CD8-positive, alpha-beta memory T cell (primary cell): ENCODE measurements at places on chromosomes 2 and 18.

- H3K4me3 ChIP-seq = no peak overlapping the region
- H3K27me3 ChIP-seq = no peaks in the 10 kb centered on the region
- DNase-seq = no peak
Measured at GRCh38 chr2:216658757-216659156, 25.5 kb downstream of the IGFBP2 start.

- H3K36me3 ChIP-seq = no peaks in the 10 kb centered on the region
- no peak overlapping the region for H3K27ac ChIP-seq
- no peak overlapping the region for H3K4me3 ChIP-seq
- no peaks in the 10 kb centered on the region for H3K4me1 ChIP-seq
- no peaks in the 10 kb centered on the region for H3K27me3 ChIP-seq
Measured at GRCh38 chr18:68340606-68341005, 374.3 kb downstream of the TMX3 start.

DNA sequence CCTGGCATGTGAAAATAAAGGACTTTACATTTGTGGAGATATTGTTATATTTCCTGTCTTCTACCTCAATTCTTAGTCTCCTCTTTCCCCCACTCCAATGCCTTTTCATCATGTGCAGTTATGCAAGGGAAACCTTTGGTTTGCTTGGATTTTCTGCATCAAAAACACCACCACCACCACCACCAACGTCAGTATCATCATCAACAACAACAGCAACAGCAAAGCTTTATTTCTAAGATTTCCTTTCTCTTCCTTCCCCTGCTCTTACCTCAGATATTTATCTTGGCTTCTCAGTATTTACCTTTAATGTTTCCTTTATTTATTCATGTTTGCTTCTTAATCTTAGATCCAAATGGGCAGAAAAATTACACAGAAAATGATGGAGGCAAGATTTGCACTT, 26.1 kb downstream of the CXCR4 start:
- no peaks in the 10 kb centered on the region for H3K27me3 ChIP-seq
- no peak overlapping the region for H3K4me3 ChIP-seq
- H3K27ac ChIP-seq = no peak overlapping the region
- H3K4me1 ChIP-seq = no peaks in the 10 kb centered on the region
- H3K36me3 ChIP-seq = no peaks in the 10 kb centered on the region

DNA sequence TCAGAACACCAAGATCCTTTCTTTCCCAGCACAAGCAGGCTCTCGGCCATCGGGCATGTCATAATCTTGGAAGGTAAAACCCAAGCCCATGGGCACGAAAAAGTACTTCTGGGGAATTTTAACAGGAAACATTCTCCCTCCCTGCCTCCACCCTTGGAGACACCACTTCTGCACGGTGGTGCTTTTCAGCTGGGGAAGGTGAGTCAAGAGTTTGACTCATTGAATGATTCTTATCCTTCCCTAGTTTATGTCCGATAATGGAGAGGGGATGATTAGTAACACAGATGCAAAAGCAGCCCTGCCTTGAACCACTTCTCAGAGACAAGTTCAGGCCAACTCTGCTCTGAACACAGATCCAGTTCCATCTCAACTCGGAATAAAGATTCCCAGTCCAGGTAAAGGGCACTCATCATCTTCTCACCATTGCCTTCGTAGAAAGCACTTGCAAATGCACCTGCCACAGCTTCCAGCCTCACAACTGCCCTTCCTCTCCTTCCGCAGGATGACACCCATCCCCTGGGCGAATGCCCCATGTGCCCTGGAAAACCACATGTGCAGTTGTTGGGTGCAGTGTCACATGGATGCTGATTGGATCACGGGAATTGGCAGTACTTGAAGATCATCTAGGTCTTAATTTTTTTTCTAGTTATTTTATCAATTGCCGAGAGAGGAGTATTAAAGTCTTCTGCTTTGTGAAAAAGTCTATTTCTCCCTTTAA, 136.2 kb downstream of the PXDN start:
- no peaks in the 10 kb centered on the region for H3K27me3 ChIP-seq
- no peak for DNase-seq
- H3K4me1 ChIP-seq = no peaks in the 10 kb centered on the region
- no peak overlapping the region for H3K27ac ChIP-seq

DNA sequence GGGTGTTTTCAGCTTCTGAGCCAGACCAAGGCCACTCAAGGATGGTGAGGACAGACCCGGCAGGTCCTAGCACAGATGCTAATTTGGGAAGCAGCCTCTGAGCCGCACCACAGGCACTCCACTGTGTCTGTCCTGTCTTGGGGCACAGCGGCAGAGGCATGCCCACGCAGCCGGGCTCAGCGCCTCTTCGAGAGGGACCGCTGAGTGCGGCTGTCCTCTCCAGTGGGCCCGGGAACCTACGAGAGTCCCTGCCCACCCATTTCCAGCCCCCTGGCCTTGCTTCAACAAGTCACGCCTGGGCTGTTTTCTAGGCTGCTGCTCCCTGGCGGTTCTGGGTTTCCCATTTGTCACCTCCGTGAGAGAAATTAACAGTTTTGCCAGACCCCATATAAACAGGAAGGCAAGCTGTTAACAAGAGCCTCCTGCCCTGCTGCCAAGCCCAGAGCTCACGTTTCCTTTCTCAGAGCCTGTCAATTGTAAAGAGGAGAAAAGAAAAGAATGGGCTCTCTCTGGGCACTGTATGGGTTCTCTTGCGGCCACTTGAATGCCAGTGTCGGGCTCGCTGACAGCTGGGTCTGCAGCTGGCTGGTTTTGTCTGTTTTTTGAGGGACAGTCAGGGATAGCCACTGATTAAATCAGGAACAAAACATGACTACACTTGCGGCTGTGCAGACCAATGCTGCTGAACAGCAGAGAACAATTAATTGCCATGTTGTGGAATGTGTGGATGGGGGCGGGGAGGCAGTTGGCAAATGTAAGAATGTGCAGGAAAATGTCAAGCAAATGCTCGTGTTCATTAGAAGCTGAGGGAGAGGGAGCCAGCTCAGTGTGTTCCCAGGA, 30.6 kb downstream of the TMEM17 start:
- H3K27me3 ChIP-seq = no peaks in the 10 kb centered on the region
- peak; percentile 15 for DNase-seq
- H3K4me3 ChIP-seq = peak overlapping the region; percentile 9

- no peak overlapping the region for H3K4me3 ChIP-seq
- no peaks in the 10 kb centered on the region for H3K27me3 ChIP-seq
- H3K36me3 ChIP-seq = no peaks in the 10 kb centered on the region
- H3K27ac ChIP-seq = no peak overlapping the region
- H3K4me1 ChIP-seq = no peaks in the 10 kb centered on the region
Measured at GRCh38 chr2:124480958-124481357, 455.9 kb downstream of the CNTNAP5 start.

DNA sequence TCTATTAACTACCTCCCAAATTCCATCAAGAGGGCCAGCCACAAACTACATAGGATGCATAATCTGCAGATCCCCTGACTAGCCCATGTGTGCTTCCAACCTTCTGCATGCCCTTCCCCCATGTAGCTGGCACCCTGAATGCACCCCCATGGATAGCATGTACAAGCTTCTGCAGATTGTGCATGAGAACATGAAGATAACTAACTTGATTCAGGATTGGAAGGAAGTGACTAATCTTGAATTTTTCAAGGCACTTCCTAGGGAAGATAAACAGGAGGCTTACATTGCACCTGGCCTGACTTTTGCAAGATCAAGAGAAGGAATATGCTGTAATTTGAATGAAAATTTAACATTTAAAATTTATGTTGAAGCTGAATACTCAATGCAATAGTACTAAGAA, 66.7 kb downstream of the CDC42EP3 start:
- H3K27me3 ChIP-seq = no peaks in the 10 kb centered on the region
- H3K27ac ChIP-seq = no peak overlapping the region
- peaks cover 12% of the 10 kb centered on the region for H3K36me3 ChIP-seq
- no peak overlapping the region for H3K4me3 ChIP-seq

GRCh38 chr2:235754357-235755207, 260.7 kb downstream of the AGAP1 start:
- H3K27me3 ChIP-seq = no peaks in the 10 kb centered on the region
- no peaks in the 10 kb centered on the region for H3K36me3 ChIP-seq
- no peaks in the 10 kb centered on the region for H3K4me1 ChIP-seq
- no peak for DNase-seq
- H3K4me3 ChIP-seq = no peak overlapping the region
- no peak overlapping the region for H3K27ac ChIP-seq

GRCh38 chr2:71253476-71253875, 26.6 kb upstream of the PAIP2B start:
- no peak overlapping the region for H3K27ac ChIP-seq
- no peak overlapping the region for H3K4me3 ChIP-seq
- H3K27me3 ChIP-seq = peaks cover 8% of the 10 kb centered on the region
- H3K4me1 ChIP-seq = no peaks in the 10 kb centered on the region
- DNase-seq = no peak
- no peaks in the 10 kb centered on the region for H3K36me3 ChIP-seq

DNA sequence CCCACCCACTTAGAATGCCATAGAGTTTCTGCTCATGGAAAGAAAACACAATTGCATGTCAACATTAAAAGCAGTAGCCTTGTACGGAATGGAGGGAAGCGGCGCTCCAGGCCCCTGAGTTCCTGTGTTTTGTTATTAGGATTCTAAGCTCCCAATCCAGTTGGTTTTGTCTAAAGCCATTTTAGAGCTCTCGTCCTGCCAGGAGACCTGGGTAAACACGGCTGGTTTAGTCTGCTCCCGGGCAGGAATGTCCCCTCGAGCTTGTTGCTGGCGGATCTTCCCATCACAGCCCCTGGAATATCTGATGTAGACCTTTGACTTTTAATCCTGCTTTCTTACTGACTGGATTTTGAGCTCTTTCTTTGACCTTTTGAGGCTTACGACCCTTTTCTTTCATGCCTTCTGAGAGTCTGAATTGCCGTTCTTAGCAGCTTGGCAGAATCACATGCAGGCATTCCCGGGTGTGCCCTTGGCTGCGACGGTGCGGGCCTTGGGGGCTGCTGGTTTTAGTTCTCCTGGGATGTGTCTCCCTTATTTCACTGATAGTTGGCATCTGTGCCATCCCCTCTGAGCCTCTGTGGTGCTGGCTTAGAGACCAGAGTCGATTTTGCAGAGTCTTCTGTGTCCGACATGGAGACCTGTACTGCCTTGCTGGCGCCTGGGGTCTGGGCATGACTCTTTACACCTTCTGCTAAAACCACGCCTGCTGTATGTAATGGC, 25.4 kb downstream of the GREB1 start:
- no peaks in the 10 kb centered on the region for H3K27me3 ChIP-seq
- DNase-seq = no peak
- H3K4me1 ChIP-seq = no peaks in the 10 kb centered on the region
- H3K36me3 ChIP-seq = no peaks in the 10 kb centered on the region

GRCh38 chr2:98577313-98577712, 31.0 kb downstream of the COA5 start:
- no peak for DNase-seq
- no peaks in the 10 kb centered on the region for H3K4me1 ChIP-seq
- H3K27me3 ChIP-seq = no peaks in the 10 kb centered on the region
- no peak overlapping the region for H3K27ac ChIP-seq
- H3K36me3 ChIP-seq = peaks cover 69% of the 10 kb centered on the region

DNA sequence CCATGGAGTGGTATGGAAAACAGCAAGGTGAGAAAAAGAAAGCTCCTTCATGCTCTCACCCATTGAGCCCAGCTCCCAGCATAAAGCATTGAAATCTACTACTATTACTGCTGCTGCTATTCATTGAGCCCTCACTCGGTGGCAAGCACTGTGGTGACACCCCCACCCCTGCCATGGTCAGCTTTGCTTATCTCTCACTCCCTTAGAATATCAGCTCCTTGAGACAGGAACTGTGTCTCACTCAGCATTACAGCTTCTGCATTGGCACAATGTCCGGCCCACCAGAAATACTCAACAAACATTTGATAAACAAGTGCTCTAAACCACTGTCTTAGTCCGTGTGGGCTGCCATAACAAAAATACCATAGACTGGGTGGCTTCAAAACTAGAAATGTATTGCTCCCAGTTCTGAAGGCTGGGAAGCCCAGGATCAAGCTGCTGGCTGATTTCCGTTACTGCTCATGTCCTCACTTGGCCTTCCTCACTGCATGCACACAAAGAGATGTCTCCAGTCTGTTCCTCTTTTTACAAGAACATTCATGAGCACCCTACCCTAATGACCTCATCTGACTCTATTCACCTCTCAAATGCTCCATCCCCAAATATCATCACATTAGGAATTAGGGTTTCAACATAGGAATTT, 116.3 kb downstream of the ZBTB7C start:
- no peak for DNase-seq
- H3K36me3 ChIP-seq = no peaks in the 10 kb centered on the region
- no peaks in the 10 kb centered on the region for H3K27me3 ChIP-seq
- no peaks in the 10 kb centered on the region for H3K4me1 ChIP-seq
- no peak overlapping the region for H3K27ac ChIP-seq

DNA sequence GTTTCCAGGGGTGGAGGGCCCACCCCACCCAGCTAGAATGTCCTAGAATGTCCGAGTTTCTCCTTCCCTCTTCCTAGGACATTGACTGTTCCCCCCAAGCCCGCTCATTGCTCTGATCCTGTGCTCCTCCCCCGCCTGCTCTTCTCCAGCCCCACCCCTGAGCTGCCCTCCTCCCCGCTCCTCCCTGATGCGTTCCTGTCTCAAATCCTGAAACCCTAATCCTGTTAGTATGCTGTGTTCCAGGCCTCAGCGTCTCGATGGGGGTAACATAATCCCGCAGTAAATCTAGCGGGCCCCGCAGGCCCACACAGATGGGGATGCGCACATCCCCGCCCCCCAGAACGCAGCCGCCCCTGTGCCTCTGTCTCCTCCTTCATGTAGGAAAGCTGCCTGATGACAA, 51.3 kb downstream of the NRP2 start:
- H3K27ac ChIP-seq = no peak overlapping the region
- H3K36me3 ChIP-seq = no peaks in the 10 kb centered on the region
- H3K27me3 ChIP-seq = no peaks in the 10 kb centered on the region

- H3K4me1 ChIP-seq = peaks cover 27% of the 10 kb centered on the region
- peak overlapping the region; percentile 94 for H3K4me3 ChIP-seq
- H3K27ac ChIP-seq = peak overlapping the region; percentile 89
Measured at GRCh38 chr2:101002562-101003277, 631 bp downstream of the RPL31 start.
